Stimulated activated CD8-positive, alpha-beta memory T cell treated with anti-CD3 and anti-CD28 coated beads, Interleukin-2, amount 100 ng/mL, for 1 hour (primary cell): ENCODE measurements at places on chromosomes 3 and 15.

- no peak for DNase-seq
These were observed 13.0 kb upstream of the CACNA2D2 start for GRCh38 chr3:50516440-50516871.

- DNase-seq = no peak
These were observed 29.3 kb downstream of the SHQ1 start for GRCh38 chr3:72818905-72819304.

DNA sequence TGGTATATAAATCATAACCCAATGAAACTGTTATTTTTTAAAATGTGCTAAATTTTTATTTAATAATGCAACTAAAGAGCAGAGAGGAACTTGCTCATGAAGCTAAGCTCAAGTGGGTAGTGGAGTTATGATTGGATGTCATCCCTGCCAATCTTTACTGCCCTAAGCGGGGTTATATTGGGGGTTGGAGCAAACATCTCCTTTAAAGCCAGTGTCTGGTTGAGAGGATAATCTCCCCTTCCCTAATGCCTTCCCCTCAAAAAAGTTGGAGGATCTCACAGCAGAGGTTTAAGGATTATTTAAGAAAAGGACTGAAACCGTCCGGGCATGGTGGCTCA lies 32.1 kb upstream of the CLASP2 start:
- DNase-seq = no peak

DNA sequence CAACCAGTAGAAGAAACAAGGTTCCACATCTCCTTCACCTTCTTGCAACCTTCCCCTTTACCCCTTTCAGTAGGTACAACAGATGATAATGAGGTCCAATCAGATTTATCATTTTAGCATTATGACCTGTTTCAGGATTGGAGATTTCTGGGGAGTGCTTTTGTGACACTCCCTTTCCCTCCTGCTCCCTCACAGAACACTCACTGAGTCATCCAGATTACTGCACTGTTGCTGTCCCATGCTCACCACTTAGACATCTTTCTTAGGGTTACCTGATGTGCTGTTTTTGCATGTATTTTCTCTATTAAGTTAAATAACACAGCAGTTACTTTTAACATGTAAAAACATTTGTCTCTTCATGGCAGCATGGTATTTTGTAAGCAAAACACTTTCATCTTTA lies 118.5 kb downstream of the MFSD1 start:
- no peak for DNase-seq

- DNase-seq = no peak
These were observed 93.6 kb upstream of the NMNAT3 start for GRCh38 chr3:139771331-139771730.

- no peak for DNase-seq
These were observed 25.5 kb upstream of the SKOR1 start for GRCh38 chr15:67799801-67800205.

GRCh38 chr15:83016906-83017305 lies 5.5 kb upstream of the C15orf40 start:
- no peak for DNase-seq

GRCh38 chr3:110814170-110815007 lies 257.2 kb upstream of the NECTIN3 start:
- DNase-seq = no peak

- DNase-seq = no peak
These were observed 8.6 kb upstream of the TIPIN start for GRCh38 chr15:66364944-66365528.

- DNase-seq = no peak
These were observed 4.4 kb upstream of the CA12 start for GRCh38 chr15:63385911-63386531.
